ENCODE measurements at places on chromosomes 6 and 20.
A peak's percentile ranks its signal among the peaks of the same experiment; 100 is the strongest.

DNA sequence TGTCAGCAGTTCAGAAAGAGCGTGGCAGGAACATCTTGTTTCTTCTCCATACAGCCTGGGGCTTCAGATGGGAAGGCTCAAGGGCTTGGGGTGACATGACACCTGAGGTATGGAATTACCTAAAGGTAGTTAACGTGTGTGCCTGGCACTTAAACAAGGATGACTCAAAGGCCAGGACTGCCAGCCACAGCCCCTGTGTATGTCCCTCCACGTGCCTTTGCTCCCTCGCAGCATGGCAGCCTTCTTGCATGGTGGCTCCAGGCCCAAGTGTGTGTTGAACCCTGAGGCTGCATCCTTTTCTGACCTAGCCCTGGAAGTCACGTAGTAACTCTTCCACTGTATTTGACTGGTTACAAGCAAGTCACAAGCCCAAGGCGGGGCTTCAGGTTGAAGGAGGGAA, 33.6 kb upstream of the MYL9 start:
- DNase-seq = no peak

GRCh38 chr6:130379223-130379622, 13.4 kb downstream of the TMEM200A start:
- no peak for DNase-seq

DNA sequence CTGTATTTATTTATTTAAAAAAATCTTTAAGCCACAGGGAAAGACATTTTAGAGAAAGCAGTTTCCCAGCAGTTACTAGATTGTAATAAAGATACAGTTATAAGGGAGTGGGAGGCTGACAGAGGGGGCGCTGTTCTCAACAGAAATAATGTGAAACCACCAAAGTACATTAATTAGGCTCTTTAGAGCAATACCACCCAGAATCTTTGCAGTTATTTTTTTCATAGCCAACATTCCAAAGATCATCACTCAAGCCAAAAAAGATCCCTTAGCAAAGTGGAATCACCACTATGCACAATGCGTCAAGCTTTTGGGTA, 331.3 kb upstream of the DEFB112 start:
- no peak for DNase-seq

- DNase-seq = no peak
Observed at GRCh38 chr6:85764844-85765243, 122.2 kb upstream of the SYNCRIP start.

- DNase-seq = no peak
Observed at GRCh38 chr6:149194820-149195558, 122.5 kb upstream of the TAB2 start.

GRCh38 chr6:136527831-136528230, 22.4 kb downstream of the MAP7 start:
- no peak for DNase-seq

- DNase-seq = no peak
Observed at GRCh38 chr6:15501826-15502445, 160.9 kb downstream of the DTNBP1 start.

GRCh38 chr20:1942486-1943274, 47.5 kb downstream of the SIRPA start:
- DNase-seq = no peak

DNA sequence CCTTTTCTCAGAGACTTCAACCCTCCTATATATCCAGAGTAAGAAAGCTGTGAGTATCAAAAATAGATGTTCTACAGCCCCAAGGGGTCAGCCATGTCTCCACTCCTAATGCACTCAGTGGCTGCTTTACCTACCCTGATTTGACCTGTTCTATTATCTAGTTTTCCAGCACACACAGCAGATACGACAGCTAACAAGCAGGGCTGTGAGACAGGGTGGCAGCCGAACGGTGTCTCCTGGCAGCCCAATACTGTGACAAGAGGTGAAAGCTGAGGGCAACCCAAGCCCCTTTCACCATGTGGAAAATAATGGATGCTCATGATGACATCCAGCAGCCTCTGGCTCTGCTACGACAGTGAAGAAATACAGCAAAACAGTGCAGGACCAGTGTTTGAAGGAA, 67.9 kb downstream of the KIF13A start:
- DNase-seq = no peak

- peak; percentile 10 for DNase-seq
Observed at GRCh38 chr20:10453241-10453640, 18.1 kb downstream of the SLX4IP start.

DNA sequence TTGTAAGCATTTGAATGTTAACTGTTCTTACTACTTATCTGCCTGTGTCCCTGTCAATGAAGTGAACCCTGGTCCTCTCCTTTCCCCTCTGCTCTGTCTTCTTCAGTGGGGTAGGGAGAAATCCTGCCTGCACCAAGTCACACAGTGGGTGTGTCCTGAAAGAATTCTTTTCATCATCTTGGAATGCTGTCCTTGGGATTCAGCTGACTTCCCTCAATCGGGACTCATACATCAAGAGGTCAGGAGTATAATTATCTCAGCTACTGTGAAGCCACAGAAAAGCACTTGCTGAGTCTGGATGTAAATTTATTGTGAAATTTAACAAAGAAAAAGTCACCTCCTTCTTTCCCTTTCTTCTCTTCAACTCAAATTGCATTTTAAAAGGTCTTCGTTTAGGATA, 328.5 kb downstream of the SOX4 start:
- DNase-seq = no peak

DNA sequence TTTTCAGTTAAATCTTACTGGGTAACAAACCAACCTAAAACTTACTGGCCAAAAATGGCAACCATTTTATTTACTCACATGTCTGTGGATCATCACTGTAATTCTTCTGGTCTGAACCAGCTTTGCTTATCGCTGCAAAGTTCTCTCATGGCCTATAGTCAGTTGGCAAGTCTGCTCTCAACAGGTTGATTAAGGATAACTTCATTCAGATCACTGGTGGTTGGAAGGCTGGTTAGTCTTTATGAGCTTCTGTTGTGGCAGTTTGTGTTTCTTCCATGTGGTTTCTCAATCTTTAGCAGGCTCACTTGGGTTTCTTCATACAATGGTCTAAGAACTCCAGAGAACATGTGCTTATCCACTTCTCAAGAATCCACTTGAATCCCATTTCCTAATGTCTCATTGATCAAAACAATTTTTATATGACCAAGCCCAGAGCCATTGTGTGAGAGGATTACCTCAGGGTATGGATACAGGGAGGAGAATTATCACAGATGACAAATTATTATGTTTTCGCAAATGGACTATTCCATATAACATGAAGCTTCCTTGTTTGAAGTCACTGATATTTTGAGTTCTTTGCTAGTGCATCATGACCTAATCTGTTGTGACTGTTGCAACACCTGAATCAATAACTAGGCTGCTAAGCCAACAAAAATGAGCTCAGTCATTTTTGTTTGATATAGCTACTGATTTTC, 155.4 kb upstream of the BMP2 start:
- no peak for DNase-seq

GRCh38 chr20:47660983-47661700, 124.1 kb downstream of the SULF2 start:
- DNase-seq = no peak

DNA sequence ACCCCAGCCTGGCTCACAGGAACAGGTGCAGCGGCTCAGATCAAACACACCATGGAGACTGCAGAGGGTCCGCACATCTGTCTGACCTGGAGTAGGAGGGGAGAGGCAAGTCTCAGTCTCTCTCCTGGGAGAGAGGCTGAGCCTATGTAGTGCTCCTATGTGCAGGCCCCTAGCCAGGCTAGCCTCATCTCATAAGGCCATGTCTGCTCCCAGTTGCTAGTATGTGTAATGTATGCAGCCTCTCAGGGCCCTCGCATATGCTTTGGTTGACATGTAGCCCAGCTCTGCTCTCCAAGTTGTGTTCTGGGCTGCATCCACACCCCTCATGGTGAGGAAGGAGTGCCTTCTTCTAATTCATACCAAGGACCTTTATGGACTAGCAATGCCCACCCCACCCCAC, 11.8 kb downstream of the TNXB start:
- no peak for DNase-seq

DNA sequence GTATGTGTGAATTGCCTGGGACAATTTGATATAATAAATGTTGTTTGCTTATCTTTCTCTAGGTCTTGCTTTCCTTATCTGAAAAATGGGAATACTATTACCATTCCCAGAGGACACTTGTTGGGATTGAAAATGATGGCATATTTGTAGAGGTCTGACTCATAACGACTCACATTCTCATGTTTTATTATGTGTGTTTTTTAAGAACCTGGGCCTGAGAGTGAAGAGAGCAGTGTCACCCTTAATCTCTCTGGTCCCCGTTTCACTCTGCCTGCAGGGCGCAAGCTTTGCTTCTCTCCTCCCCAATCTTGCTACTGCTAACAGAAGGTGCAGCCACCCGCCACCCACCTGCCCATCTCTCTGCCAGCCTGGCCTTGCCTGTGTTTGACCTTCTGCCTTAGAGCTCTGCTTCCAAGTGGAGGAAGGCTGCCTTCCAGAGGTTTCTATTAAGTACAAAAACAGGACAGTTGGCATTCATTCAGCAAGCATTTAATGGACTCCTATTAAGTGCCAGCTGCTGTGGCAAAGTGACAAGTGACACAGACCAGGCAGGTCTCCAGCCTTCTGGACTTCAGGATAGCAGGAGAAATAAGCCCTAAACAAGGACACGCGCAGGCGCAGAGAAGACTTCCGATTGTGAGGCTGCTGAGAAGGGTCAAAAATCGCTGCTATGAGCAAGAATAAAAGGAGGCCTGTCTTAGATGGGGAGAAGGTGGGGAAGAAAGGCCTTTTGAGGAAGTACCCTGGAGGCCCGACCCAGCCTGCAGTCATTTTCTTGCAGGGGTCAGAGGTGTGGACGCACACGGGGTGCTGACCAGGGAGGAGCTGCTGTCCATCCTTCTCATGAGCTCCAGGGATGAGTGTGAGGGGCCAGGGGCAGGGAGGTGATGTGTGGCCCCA, 112.5 kb downstream of the JPH2 start:
- no peak for DNase-seq

DNA sequence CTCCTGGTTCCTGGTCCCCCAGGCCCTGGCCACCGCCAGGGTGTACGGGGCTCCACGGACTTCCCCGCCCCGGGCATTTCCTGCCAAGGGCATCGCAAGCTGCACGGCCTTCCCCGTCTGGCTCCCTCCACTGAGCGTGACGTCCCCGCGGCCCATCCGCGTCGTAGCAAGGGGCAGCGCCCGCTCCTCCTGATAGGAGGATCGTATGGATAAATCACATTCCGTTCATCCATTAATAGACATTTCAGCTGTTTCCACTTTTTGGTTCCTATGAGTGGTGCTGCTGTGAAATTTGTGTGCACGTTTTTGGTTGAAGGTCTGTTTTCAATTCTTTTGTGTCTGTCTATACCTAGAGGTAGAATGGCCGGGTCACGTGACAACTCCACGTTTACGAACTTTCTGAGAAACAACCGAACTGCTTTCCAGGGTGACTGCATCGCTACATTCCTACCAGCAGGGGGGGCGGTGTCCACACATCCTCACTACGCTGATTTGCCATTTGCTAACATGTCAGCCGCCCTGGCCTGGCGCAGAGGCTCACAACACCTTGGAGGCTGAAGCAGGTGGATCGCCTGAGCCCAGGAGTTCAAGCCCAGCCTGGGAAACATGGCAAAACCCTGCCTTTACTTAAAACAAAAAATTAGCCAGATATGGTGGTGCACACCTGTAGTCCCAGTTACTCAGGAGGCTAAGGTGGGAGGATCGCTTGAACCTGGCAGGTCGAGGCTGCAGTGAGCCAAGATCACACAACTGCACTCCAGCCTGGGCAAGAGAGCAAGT, 37.7 kb downstream of the KCNQ2 start:
- DNase-seq = peak; percentile 76

GRCh38 chr20:23697947-23698346, 9.1 kb upstream of the CST4 start:
- DNase-seq = no peak

GRCh38 chr6:54204921-54205591, 93.8 kb downstream of the MLIP start:
- DNase-seq = no peak

GRCh38 chr20:37519508-37520418, 1.3 kb upstream of the NNAT start:
- DNase-seq = no peak

DNA sequence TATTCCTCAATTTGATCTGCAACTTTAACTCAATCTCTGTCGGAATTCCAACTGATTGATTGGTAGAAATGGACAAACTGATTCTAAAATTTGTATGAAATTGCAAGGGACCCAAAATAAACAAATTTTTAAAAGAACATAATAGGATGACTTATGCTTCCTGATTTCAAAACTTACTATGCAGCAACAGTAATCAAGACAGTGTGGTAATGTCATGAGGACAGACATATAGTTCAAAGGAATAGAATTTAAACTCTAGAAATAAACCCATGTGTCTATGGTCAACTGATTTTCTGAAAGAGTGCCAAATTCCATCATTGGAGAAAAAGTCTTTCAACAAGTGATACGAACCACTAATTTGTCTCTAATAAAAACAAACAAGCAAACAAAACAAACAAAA, 1320.1 kb upstream of the GJE1 start:
- DNase-seq = no peak

- DNase-seq = peak; percentile 42
Observed at GRCh38 chr6:138509371-138509770, 10.1 kb upstream of the NHSL1 start.

- no peak for DNase-seq
Observed at GRCh38 chr6:40661726-40662125, 74.6 kb upstream of the LRFN2 start.

- DNase-seq = no peak
Observed at GRCh38 chr6:119210596-119210995, 132.1 kb upstream of the FAM184A start.

GRCh38 chr20:1872459-1873097, 22.6 kb upstream of the SIRPA start:
- no peak for DNase-seq

DNA sequence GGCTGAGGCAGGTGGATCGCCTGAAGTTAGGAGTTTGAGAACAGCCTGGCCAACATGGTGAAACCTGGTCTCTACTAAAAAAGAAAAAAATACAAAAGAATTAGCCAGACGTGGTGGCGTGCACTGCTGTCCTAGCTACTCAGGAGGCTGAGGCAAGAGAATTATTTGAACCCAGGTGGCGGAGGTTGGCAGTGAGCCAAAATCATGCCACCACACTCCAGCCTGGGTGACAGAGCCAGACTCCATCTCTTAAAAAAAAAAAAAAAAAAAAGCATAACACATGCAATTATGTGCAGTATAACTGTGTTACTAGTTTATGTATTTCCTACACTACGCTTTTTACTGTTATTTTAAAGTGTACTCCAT, 31.9 kb upstream of the FAM135A start:
- no peak for DNase-seq

GRCh38 chr6:46538800-46539480, 47.7 kb upstream of the RCAN2 start:
- no peak for DNase-seq

- no peak for DNase-seq
Observed at GRCh38 chr6:30244560-30244959, 31.4 kb upstream of the TRIM26 start.
